ENCODE measurements at places on chromosomes 7 and 10. TPM values are rescaled to one million over a fixed set of nuclear protein-coding genes. Genes with fewer than 3 reads are reported as not detected.

DNA sequence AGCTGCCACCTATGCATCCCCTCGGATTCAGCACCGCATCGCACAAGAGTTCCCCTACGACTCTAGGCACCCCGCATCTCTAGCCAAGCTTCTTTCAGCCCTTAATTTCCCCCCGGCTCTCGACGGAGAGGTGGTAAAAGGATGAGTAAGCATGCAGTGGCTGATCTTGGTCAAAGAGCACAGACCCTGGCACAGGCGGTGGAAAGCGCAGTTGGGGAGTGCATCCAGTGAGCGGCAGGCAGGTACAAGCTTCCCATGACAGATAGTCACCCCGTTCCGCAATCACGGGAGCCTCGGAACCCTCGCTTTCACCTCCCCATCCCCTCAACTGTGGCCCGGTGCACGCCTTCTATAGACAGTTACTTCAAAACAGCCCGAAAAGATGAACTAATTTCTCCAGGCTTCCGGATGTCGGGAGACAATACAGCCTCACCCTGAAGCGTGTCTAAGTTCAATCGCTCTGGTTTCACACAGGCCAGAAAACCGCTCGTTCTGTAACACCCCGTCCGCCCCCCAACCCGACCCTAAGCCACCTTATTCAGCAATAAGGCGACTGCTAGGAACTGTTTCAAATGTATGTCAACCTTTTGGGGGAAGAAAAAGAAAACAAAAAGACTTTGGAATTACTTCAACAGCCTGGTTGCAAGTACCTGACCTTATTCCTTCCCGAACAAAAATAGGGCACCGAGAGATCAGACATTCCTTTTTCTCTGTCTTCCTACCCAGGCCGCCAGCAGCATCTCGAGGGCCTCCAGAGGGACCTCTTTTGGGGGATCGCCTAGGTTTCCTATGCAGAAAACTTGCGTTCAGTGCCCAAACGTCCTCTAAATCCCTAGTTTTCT, 1.4 kb downstream of the RHEB start:
- peaks cover 2% of the 10 kb centered on the region for H3K4me1 ChIP-seq
- H3K27me3 ChIP-seq: no peaks in the 10 kb centered on the region
- H3K27ac ChIP-seq: peak overlapping the region; percentile 76
- DNase-seq: peak; percentile 48
- no peaks in the 10 kb centered on the region for H3K36me3 ChIP-seq
- peak overlapping the region; percentile 74 for H3K4me3 ChIP-seq

Gene IGFBP1
- not detected for polyA plus RNA-seq

Gene TMUB1
- polyA plus RNA-seq: 38.3 TPM

Gene ATOH7
- polyA plus RNA-seq: not detected

DNA sequence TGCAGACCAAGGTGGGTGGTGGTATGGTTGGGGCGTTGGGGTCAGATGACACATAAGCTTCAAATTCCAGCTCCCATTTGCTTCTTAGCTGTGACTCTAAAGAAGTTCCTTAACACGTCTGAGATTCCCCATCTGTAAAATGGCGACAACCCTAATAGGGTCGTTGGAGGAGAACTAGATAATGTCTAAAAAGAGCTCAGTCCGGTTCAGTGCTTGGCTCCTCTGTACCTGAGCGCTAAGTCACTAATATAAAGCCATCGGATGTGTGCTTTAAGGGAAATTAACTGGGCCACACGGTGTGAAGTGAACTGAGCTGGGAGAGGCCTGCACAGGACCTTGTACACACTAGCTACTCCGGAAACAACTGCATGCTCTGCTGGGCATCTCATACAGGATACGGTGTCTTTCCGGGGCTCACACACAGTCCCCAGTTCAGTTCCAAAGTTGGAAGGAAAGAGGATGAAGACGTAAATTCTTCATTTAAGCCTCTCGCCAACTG, 476 bp upstream of the ZFYVE27 start:
- peak overlapping the region; percentile 50 for H3K27ac ChIP-seq
- DNase-seq: no peak
- no peaks in the 10 kb centered on the region for H3K27me3 ChIP-seq

GRCh38 chr10:86583983-86584382, 62.4 kb upstream of the WAPL start:
- H3K27me3 ChIP-seq: peaks cover 4% of the 10 kb centered on the region
- H3K27ac ChIP-seq: no peak overlapping the region
- no peak overlapping the region for H3K4me3 ChIP-seq
- H3K36me3 ChIP-seq: no peaks in the 10 kb centered on the region
- no peaks in the 10 kb centered on the region for H3K4me1 ChIP-seq
- no peak for DNase-seq

DNA sequence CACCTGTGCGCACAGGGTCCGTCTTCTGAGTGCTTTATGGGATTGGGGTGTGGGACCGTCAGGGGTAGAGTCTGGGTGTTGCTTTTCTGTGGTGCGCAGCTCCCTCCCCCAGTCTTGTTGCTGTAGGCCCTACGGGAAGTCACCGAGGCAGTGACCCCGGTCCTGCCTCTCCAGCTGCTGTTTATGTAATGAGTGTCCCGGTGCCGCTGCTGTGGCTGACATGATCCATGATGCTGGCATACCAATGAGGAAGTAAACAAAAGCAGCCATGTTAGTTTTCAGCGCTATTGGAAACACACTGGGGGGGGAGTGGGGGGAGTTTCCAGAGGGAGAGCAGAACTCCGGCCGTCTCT, 1.1 kb downstream of the TRIM8 start:
- peak overlapping the region; percentile 77 for H3K4me3 ChIP-seq
- peaks cover 16% of the 10 kb centered on the region for H3K36me3 ChIP-seq
- H3K27ac ChIP-seq: peak overlapping the region; percentile 92
- H3K27me3 ChIP-seq: no peaks in the 10 kb centered on the region

Gene MSMB
- polyA plus RNA-seq: not detected

DNA sequence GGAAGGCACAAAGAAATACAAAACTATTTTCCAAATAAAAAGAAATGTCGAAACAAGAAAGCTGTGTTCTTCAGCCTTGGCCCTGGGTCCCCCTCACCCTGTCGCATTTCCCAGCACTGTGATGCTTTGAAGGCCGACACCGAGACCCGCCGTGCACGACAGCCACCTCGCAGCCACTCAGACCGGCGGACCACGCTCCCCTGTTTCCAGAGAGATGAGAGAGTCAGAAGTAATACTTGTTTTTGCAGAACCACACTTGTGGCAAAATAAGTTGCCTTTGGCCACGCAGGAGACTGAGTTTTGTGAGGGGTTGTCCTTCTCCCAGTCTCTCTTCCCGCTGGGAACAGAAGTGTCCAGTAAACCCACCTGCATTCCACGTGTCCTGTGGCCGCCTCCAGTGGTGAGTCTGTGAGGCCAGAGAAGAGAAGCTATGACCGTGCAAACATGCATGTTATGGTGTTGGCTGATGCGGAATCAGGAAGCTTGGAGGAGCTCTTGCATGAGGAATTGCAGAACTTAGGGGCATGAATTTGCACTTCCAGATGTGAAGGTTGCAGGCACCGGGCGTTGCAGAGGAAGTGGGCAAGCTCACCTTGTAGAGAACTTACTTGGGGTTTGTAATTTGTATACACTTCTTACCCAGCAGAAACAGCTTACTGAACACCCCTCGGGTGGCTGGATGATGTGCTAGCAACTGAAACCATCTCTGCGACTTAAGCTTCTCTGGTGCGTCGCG, 194.5 kb downstream of the EBF3 start:
- H3K27me3 ChIP-seq: no peaks in the 10 kb centered on the region
- H3K4me3 ChIP-seq: no peak overlapping the region
- no peaks in the 10 kb centered on the region for H3K4me1 ChIP-seq
- no peaks in the 10 kb centered on the region for H3K36me3 ChIP-seq

GRCh38 chr7:42236976-42237810, at the start of gene GLI3:
Gene GLI3, minus strand, starts transcription at chr7:42237209. Its CDS starts 13,956 bp downstream, at chr7:42223253.
- H3K4me1 ChIP-seq: peaks cover 9% of the 10 kb centered on the region
- no peaks in the 10 kb centered on the region for H3K36me3 ChIP-seq
- DNase-seq: peak; percentile 93
- peak within 1 kb of the TSS; percentile 55 for H3K4me3 ChIP-seq
- H3K27me3 ChIP-seq: no peaks in the 10 kb centered on the region

- H3K4me3 ChIP-seq: no peak overlapping the region
- peak overlapping the region; percentile 38 for H3K27ac ChIP-seq
- H3K27me3 ChIP-seq: no peaks in the 10 kb centered on the region
- peak; percentile 42 for DNase-seq
- H3K36me3 ChIP-seq: no peaks in the 10 kb centered on the region
- peaks cover 28% of the 10 kb centered on the region for H3K4me1 ChIP-seq
Measured at GRCh38 chr7:28065308-28065707, 115.3 kb downstream of the JAZF1 start.

DNA sequence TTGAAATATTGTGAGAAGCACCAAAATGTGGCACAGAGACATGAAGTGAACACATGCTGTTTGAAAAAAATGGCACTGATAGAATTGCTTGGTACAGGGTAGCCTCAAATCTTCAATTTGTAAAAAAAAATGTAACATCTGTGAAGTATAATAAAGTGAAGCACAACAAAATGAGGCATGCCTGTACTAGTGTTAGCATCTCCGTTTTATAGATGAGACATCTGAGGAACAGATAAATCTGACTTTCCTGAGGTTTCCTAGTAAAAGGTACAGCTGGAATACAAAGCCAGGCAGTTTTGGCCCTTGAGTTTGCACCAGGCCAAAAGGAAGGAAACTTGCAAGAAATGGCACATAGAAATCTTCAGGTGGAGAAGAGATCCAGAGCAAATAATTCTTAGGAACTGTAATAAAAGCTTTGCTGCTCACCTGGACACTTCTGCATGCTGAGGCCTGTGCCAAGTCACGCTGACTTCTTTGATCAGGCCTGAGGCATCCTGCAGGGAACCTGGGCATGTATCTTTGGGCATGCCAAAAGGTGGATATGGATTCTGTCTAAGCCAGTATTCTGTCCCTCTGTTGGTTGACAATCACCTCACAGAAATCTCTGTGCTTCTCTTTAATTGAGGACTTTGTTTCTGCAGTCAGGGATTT, 251.5 kb upstream of the PLPP4 start:
- no peak overlapping the region for H3K4me3 ChIP-seq
- DNase-seq: no peak
- no peaks in the 10 kb centered on the region for H3K27me3 ChIP-seq
- no peaks in the 10 kb centered on the region for H3K4me1 ChIP-seq
- no peaks in the 10 kb centered on the region for H3K36me3 ChIP-seq
- no peak overlapping the region for H3K27ac ChIP-seq

Gene C10orf67
- 0.14 TPM for polyA plus RNA-seq

GRCh38 chr7:25087855-25088254, 37.2 kb downstream of the CYCS start:
- no peaks in the 10 kb centered on the region for H3K36me3 ChIP-seq
- H3K27me3 ChIP-seq: no peaks in the 10 kb centered on the region
- no peak for DNase-seq
- H3K4me3 ChIP-seq: no peak overlapping the region
- H3K4me1 ChIP-seq: no peaks in the 10 kb centered on the region

- H3K4me3 ChIP-seq: no peak overlapping the region
- H3K27ac ChIP-seq: no peak overlapping the region
- peaks cover 9% of the 10 kb centered on the region for H3K36me3 ChIP-seq
- H3K27me3 ChIP-seq: no peaks in the 10 kb centered on the region
- DNase-seq: no peak
- H3K4me1 ChIP-seq: no peaks in the 10 kb centered on the region
Measured at GRCh38 chr7:66735154-66735553, 5.4 kb upstream of the RABGEF1 start.

GRCh38 chr10:96690755-96691730, 29.3 kb downstream of the PIK3AP1 start:
- no peak overlapping the region for H3K4me3 ChIP-seq
- no peak overlapping the region for H3K27ac ChIP-seq
- H3K4me1 ChIP-seq: peaks cover 5% of the 10 kb centered on the region
- H3K36me3 ChIP-seq: no peaks in the 10 kb centered on the region
- H3K27me3 ChIP-seq: no peaks in the 10 kb centered on the region

Gene RAB19
- not detected for polyA plus RNA-seq

DNA sequence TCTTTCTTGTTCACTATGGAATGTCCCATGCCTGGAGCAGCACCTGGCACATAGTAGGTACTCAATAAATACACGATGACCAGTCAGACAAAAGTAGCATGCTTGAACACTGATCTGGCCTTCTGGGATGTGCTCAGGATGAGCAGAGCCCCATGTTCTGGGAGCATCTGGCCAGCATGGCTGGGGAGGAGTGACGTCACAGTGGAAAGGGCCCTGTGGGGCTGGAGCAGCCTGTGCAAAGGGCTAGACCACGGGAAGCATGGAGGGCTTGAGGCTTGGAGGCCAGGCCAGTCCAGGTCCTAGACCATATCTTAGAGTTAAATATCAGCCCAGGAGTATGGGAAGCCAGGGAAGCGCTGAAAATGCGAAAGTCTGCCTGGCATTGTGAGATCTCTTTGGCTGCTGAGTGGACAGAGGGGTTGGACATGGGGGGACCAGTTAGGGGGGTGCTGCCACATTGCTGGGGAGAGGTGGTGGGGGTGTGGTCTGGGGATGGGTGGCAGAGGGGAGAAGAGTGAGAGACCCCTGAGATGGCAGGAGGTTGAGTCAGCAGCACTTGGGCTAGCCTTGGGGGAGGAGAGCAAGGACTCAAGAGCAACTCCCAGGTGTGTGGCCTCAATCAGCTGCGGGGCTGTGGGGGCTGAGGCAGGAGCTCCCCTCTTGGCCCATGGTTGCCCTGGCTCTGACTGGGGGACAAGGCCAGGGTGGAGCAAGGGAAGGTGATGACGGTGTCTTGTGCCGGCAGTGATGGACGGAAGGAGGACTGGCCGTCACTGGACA, 34.9 kb downstream of the ZCCHC24 start:
- no peak overlapping the region for H3K27ac ChIP-seq
- H3K36me3 ChIP-seq: peaks cover 56% of the 10 kb centered on the region
- no peaks in the 10 kb centered on the region for H3K27me3 ChIP-seq
- peaks cover 59% of the 10 kb centered on the region for H3K4me1 ChIP-seq
- DNase-seq: no peak

GRCh38 chr10:111247781-111248389, 171.1 kb downstream of the ADRA2A start:
- no peak overlapping the region for H3K27ac ChIP-seq
- H3K4me3 ChIP-seq: no peak overlapping the region
- H3K4me1 ChIP-seq: no peaks in the 10 kb centered on the region
- H3K27me3 ChIP-seq: no peaks in the 10 kb centered on the region
- no peak for DNase-seq
- H3K36me3 ChIP-seq: no peaks in the 10 kb centered on the region

Gene FOXI2
- not detected for polyA plus RNA-seq

- DNase-seq: peak; percentile 19
- no peaks in the 10 kb centered on the region for H3K36me3 ChIP-seq
- H3K27me3 ChIP-seq: no peaks in the 10 kb centered on the region
- H3K4me3 ChIP-seq: no peak overlapping the region
Measured at GRCh38 chr10:115942101-115942500, 330.9 kb downstream of the GFRA1 start.

Gene STAM
- polyA plus RNA-seq: 23.3 TPM

- H3K4me3 ChIP-seq: no peak overlapping the region
- H3K27ac ChIP-seq: no peak overlapping the region
- no peaks in the 10 kb centered on the region for H3K27me3 ChIP-seq
- H3K4me1 ChIP-seq: no peaks in the 10 kb centered on the region
- no peak for DNase-seq
Measured at GRCh38 chr7:140723006-140723405, 26.5 kb downstream of the NDUFB2 start.

GRCh38 chr10:62096256-62096933, 172.2 kb downstream of the RTKN2 start:
- DNase-seq: peak; percentile 68
- peaks cover 36% of the 10 kb centered on the region for H3K4me1 ChIP-seq
- H3K27me3 ChIP-seq: no peaks in the 10 kb centered on the region
- no peak overlapping the region for H3K4me3 ChIP-seq
- peak overlapping the region; percentile 99 for H3K27ac ChIP-seq
